Fibroblast of skin of scalp (primary cell): ENCODE measurements at places on chromosomes 6 and 20.

DNA sequence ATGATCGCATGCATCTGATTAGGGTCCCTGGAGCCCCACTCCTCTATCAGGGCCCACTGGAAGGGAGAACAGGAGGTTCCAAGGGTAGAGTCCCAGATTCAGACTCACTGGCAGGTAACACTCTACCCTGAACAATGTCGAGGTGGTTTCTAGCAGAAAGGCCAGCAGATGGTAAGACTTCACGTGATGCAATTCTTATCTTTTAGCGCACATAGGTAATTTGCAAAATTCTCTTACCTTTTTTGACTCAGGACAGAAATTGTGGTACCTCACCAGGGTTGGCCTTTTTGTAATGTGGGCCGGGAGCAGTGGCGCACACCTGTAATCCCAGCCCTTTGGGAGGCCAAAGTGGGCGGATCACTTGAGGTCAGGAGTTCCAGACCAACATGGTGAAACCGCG, 228.1 kb upstream of the JARID2 start:
- DNase-seq = no peak

DNA sequence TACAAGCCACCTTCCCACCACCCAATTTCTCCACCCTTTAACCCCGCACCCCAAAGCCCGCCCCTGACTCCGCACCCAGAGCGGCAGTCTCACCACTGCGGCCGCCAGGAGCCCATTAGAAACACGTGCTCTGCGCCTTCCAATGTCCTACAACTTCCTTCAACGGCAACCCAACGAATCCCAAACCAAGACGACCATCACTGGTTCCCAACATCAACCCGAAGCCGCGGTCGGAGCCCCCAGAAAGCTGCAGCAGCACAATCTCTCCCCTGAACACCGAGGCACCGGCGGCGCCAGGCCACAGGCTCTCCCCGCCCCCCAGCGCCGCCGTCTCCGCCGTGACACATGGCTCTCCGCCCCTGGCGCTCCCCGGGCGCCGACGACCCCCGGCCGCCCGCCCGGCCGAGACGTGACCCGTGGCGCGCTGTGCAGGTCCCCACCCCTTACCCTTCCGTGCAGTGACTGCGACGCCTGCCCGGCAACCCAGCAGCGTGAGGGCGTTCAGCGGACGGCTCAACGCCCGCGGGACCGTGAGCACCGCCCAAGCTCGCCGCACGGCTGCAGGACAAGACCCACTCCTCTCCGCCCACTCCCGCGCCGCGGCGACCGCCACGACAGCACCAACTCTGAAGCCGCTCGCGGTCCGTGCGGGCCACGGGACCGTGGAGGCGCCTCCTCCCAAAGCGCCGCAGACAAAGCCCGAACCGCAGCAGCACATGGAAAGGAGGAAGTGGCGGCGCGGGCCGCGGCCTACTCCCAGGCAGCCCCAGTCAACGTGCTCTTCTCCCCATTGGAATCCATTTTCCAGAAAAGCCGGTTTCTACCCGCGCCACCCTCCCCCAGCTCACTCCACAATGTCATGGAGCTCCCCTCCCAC, 551 bp downstream of the SYNCRIP start:
- DNase-seq = peak; percentile 47

- peak; percentile 74 for DNase-seq
These were observed 607.7 kb upstream of the CITED2 start for GRCh38 chr6:139982195-139982594.

DNA sequence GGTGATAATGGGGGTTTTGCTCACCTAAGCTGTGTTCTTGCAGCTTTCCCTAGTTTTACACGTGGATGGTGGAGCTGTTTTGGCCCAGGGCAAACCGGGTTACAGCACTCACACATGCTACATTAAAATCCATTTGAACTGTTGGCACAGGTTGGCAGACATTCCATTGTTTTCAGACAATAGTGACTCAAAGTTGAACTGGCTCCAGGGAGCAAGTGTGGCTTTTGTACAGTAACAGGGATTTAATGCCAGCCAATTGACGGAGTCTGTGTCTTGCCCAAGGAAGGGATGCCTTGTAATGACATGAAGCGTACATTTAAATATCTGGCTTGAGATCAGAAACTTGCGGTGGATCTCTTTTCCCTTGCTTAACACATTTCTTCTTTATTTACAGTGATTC, 183.1 kb downstream of the DTNBP1 start:
- DNase-seq = peak; percentile 23

GRCh38 chr6:9496837-9497236, 918.0 kb downstream of the TFAP2A start:
- DNase-seq = no peak

- DNase-seq = no peak
These were observed 47.5 kb upstream of the POPDC3 start for GRCh38 chr6:105227295-105227767.

GRCh38 chr6:24549674-24550353, 55.0 kb downstream of the ALDH5A1 start:
- no peak for DNase-seq

DNA sequence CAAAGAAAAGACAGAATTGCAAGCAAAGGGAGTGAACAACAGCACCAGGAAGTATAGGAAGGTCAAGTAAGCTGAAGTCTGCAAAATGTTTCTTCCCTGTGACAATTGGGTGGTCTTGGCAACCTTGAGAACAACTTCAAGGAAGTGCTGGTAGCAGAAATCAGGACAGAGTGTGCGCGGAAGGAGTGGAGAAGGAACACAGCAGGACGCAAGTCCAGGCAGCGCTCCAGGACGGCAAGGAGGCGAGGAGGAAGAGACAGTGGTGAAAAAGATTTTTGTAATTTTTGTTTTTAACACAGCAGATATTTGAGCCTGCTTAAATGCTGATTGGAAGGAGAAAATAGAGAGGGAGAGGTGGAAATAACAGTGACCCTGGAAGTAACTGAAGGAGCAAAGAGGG, 141.7 kb downstream of the F13A1 start:
- peak; percentile 13 for DNase-seq

GRCh38 chr6:135144673-135145062, 36.4 kb upstream of the MYB start:
- DNase-seq = no peak

- no peak for DNase-seq
These were observed 12.3 kb downstream of the MYT1 start for GRCh38 chr20:64176551-64176950.

GRCh38 chr6:85923013-85923430, 280.3 kb upstream of the SYNCRIP start:
- peak; percentile 46 for DNase-seq

DNA sequence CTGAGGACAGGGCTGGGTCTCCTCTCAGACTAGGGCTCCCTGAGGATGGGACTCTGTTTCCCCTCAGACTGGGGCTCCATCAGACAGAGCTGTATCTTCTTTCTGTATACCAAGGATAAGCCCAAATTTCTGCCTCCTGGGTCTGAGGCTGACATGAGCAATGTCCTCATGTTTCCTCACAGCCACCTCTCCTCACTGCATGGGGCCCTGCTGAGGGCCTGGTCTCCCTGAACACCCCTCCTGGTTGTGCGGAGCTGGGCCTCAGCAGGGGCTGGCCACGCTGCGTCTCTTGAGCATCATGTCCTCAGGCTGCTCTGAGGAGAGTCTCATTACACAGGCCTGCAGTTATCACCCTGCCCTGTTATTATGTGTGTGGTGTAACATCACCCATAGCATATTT, 144.6 kb downstream of the LRFN2 start:
- no peak for DNase-seq

DNA sequence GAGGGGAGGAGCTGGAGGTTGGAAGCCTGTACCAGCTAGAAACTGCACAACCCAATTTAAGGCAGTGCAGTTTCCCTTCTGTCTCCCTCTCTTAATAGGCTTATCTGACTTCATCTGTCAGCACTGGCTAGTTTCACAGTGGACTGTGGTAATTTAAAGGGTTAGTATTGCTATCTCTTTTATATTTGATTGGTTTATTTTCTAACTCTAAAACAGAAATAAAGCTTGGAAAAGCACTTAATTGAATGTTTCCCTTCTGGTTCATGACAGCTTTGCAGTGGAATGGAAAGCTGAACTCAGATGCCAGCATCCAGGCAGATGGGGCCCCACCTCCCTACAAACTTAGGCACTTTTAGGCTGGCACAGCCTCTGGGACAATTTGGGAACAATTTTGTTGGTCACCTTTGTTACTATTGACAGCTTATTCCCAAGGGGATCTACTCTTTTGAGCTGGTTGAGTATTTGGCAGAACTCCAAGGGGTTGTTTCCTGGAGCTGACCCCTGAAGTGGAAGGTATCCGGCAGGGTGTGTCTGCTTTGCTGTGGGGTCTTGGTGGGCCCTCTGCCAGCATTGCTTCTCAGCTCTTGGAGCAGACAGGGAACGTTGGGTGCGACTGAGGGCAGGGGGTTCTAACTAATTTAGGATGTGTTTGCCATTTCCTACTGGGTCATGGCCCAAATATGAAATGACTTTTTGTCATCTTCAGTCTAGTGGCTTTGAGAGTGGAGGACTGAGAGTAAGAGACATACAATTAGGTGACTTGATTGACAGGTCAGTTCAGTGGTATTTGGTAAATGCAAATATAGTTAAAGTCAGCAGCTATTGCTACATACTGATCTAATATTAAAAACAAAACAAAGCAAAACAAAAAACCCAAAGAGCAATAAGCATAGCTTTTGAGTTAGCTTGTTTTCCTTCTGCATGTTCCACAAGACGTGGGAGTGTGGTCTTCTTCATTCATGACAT, 9.3 kb downstream of the SH3BGRL2 start:
- no peak for DNase-seq

- no peak for DNase-seq
These were observed 551.3 kb upstream of the EPHA7 start for GRCh38 chr6:93970684-93971083.

- no peak for DNase-seq
These were observed 175.5 kb downstream of the EYS start for GRCh38 chr6:65531533-65531932.

DNA sequence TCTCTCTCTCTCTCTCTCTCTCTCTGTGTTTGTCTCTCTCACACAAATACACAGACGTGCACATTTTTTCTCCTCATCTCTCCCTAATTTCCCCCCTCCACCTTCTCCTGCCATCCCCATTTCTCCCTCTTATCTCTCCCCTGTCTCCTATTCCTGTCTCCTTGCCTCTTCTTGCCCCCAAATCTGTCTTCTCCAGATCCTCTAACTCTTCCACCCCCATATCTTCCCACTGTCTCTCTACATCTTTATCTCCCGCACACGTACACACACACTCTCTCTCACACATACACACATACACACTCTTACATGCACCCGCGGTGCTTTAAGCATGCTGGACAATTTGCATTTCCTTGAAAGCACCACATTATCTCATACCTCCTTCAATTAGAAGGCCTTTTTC, 15.9 kb downstream of the KIZ start:
- DNase-seq = no peak

GRCh38 chr6:133730881-133731280, 158.0 kb upstream of the TCF21 start:
- DNase-seq = no peak

DNA sequence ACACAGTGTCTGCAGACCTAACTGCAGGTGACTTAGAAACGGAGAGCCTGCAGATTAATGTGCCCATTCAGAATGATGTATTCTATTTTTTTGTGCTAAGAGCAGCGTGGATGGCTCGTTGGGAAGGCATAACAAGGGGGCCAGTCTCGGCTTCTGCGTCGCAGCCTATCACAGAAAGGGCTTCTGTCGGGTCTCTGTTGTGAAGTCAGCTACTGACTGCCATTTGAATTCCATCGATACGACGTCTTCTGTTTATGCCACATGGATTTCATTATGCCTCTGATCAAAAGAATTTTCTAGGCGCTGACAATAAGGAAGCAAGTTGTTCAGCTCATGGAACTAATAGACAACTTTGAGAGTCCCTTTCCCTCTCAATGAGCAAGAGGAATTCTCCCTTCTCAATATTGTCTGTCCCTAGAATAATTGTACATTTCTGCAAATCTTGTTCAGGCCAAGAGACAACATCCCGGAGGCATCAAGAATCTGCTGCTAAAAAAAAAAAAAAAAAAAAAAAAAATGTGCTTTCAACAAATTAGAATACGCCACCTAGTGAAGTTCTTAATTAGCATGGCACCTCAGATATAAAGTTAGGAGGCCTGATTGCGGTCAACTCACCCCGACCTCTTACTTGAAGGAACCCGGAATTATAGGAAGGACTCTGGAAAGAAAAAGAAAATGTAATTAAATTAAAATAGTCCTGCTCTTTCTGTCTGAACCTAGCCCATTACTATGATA, 223.9 kb downstream of the TSHZ2 start:
- peak; percentile 29 for DNase-seq

DNA sequence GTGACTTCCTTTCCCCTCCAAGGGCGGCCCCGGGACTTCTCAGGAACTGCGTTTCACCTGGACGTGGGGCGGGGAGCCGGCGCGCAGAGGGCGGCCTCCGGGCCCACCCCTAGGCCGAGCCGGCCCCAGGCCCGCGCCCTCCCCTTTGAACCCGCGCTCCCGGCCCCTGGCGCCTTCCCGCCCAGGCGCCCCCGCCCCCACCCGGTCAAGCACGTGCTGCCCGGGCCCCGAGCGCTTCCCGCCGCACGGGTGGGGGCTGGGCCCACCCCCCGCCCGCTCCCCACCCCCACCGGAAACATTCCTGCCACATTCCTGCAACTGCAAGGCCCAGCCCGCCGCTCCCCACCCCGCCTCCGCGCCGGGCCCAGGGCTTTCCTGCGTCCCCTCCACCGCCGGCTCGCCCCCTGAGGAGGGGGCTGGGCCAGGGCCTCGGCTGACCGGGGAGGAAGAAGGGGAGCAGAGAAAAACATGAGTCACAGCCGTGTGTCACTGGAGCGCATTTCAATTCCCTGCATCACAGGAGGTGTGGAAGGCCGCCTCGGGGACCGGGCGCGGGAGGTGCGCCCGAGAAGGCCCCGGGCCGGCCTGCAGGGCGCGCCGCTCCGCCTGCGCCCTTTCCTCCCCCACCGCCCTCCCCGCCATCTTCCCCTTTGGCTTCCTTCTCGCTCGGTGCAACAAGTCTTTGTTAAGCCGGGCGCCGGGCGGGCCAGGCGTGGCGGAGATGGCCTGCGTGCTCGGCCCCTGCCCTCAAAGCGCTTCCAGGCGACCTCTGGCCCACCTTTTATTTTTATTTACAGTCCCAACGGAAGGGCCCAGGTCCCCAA, 1.2 kb upstream of the HMGA1 start:
- DNase-seq = peak; percentile 88

DNA sequence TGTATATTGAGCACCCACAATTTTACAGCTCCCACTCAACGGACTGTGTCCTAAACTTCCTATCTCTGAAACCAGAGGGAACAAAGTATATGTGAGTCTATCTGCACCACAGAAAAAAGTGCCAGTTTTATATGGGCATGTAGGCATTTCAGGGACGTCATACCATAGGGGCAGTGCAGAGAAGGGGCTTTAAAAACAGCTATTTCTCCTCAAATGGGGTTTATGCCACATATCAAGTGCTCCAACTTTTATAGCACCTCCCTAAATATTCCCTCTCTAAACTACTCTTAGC, 28.9 kb upstream of the ASF1A start:
- DNase-seq = no peak

DNA sequence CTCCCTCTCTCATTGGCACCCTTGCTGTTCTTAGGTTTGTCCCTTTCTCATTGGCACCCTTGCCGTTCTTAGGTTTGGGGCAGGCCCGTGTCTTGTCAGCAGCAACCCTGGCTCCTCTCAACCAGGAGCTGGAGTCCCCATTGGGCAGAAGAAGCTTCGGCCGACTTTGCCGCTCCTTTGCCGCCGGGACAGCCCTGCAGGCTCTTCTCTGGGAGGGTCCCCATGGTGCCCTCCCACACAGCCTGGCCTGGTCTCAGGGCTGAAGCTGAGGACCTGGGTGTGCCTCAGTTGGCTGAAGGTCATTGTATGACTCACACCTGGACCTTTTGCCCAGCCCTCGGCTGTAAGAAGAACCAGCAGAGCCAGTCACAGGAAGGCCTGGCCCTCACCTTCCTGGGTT, 59.6 kb downstream of the PPP1R14C start:
- no peak for DNase-seq

GRCh38 chr6:2237001-2237400, 8.4 kb downstream of the GMDS start:
- DNase-seq = peak; percentile 81
